Progenitor cell of endocrine pancreas (in vitro differentiated cells): ENCODE measurements at places on chromosomes 6 and 20. TPM values are rescaled to one million over a fixed set of nuclear protein-coding genes. Genes with fewer than 3 reads are reported as not detected.

GRCh38 chr20:62055106-62055861 lies 10.4 kb downstream of the TAF4 start:
- DNase-seq: no peak

GRCh38 chr6:39221779-39222641 lies 7.3 kb downstream of the KCNK5 start:
- no peak for DNase-seq

- DNase-seq: no peak
Measured at GRCh38 chr6:52499026-52499425, 77.8 kb downstream of the TRAM2 start.

DNA sequence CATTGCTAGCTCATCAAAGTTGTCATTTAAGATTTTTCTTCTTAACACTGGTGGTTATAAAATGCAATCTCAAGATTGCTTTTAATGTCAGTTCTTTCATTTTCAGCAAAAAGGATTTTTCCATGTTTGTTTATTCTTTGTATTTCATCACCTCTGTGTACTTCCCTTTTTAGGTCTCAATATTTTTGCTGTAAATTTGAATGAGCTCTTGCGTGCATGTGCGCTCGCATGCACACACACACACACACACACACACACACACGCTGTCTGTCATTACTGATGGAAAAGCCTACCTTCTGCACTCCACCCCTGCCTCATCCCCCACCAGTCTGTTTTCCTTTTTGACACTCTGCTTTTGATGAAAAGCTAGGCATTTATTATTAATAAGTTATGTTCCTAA lies 85.3 kb upstream of the FYN start:
- no peak for DNase-seq

- no peak for DNase-seq
Measured at GRCh38 chr20:51597389-51598231, 55.1 kb upstream of the NFATC2 start.

The HAO1 gene
- total RNA-seq: not detected in 2 replicates

DNA sequence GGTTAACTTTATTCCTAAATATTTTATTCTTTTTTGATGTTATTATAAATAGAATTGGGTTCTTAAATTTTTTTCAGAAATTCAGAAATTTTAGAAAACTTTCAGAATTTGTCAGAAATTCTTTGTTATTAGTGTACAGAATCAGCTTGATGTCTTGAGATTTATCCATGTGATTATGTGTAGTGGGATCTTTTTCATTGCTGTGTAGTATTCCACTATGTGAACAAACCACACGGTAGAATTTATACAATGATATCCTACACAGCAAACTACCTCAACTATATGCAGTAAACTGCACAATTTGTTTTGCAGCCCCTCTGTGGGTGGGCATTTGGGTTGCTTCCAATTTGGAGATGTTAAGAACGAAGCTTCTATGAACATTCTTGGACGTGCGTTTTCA lies 43.9 kb downstream of the PACSIN1 start:
- DNase-seq: no peak

DNA sequence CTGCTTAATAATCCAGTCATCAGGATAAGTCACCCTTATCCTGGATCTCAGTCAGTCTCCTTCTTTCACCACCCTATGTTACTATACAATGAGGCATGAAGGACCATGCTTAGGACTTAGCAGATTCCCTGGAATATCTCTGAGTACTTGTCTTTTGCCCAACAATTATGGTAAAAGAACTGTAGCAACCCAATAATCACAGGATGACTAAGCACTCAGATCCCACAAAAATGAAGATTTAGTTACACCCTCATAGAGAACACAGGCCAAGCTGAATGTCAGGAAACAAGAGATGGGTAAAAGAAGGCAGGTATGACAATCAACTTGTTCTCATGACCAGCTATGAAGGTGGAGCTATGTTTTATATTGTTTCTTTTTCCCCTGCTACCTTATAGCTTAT lies 91.4 kb downstream of the EDN1 start:
- DNase-seq: no peak

GRCh38 chr20:62879275-62880146 lies 17.9 kb upstream of the TCFL5 start:
- DNase-seq: no peak

- no peak for DNase-seq
Measured at GRCh38 chr6:84414531-84414930, 187.1 kb upstream of the CEP162 start.

The SIRT5 gene
- total RNA-seq: 18.2 and 18.8 TPM in 2 replicates
